ENCODE measurements at places on chromosomes 4 and X.

DNA sequence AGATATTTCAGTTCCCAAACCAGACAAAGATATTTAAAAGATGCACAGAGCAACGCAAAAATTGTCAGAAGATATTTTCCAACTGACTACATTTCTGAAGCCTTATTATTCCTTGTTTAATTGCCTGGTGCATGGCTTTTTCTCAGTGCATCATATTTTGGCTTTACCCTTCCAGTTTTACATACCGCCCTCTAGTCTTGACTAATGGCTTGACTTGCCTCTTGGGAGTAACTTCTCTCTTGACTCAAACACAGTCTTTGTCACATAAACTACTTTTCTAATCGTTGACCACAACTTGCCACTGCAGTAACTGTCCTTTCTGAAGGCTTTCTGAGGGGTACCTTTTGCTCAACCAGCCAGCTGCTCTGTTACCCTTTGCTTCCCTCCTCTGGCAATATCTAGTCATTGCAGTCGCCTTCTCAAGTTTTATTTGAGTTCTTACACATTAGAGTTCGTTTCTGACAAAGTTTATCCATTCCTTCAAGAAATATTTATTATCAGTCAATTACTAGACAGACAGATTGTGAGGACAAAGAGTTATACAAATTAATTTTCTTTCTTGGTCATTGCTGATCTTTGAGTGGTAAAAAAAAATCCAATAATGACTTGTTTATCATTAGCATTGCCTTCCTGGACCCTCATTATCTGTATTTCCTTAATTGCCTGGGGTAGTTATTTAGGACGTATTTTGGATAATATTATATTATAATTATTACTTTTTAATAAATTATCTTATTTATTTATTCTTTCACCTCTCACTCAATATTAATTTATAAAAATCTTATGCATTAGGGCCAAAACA is 506.9 kb upstream of the PCDH10 start:
- no peak for DNase-seq

- DNase-seq, result no peak
Measured at GRCh38 chr4:88130544-88131305, 27.7 kb downstream of the ABCG2 start.

- DNase-seq, result no peak
Measured at GRCh38 chr4:5609306-5610007, 98.9 kb downstream of the EVC2 start.

DNA sequence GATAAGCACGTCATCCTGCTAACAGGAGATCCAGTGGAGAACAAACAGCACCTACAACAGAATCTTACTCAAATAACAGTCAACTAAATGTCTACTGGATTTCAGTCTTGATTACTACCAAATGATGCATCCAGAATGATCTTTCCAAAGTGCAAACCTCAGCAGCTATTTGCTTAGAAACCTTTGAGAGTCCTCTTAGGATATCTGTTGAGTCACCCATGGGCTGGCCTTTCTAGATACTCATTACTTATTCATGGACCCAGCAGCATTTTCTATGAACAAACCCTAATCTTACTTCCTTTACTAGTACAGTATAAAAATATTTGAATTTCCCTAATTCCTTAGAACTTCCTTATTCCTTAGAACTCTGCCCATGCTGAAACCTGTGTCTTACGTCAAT is 118.5 kb upstream of the PABPC4L start:
- no peak for DNase-seq

DNA sequence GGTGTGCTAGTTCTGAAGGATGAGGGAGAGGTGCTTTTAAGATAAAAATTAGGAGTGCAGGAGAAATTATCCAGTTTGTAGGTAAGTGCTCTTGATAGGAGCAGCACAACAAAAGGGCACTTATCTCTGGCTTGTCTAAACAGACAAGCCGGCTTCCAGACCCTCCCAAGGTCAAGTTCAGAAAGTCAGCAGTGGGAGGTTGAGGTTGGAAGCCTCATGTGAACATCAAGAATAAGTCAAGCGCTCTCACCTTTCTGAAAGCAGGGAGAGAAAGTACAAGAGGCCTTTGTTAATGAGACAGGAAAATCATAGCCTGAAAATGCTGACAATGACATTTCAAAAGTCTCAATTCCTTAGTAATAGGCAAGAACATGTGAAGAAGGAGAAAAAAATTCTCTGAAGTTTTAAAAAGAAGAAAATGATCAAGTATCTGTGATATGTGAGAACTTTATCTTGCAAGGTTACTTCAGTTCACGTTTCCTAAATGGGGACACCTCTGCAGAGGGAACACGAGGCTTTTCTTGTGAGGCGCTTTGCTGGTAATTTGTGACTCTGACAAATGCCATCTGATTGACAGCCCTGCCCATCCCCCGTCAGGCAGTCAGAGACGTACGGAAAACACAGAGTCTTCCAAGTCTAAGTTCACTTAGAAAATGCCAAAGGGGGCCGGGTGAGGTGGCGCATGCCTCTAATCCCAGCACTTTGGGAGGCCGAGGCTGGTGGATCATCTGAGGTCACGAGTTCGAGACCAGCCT is 62.2 kb downstream of the TIGD2 start:
- no peak for DNase-seq

DNA sequence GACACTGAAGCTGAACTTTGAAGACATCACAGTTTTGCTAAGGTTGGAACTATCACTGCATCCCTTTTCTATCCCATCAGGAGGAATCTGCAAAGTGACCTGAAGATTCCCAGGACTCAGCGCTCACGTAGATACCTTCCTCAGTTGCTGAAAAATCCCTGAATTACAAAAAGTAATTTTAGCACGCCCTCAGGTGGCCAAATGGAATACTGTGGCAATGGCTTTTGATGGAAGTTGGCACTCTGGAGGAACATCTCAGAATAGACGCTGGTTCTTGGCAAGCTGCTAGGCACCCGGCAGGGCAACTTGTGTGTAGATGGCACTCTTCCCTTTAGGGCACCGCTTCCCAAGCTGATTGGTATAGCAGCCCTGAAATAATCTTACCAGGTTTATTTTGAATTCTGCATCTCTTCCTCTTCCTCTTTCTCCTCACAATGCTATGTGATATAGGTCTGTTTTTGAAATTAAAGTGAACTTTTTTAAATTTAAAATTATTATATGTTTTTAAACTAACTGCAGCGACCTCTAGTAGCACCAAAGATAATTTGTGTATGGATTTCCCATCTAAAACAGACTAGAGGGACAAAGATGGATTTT is 16.3 kb upstream of the ESX1 start:
- no peak for DNase-seq

GRCh38 chr4:174520660-174521059 is 1.6 kb downstream of the HPGD start:
- no peak for DNase-seq

- no peak for DNase-seq
Measured at GRCh38 chrX:47175588-47175980, 18.0 kb upstream of the UBA1 start.

- DNase-seq, result no peak
Measured at GRCh38 chr4:67020438-67020797, 524.9 kb downstream of the CENPC start.

- no peak for DNase-seq
Measured at GRCh38 chr4:38529189-38530115, 134.5 kb upstream of the KLF3 start.

DNA sequence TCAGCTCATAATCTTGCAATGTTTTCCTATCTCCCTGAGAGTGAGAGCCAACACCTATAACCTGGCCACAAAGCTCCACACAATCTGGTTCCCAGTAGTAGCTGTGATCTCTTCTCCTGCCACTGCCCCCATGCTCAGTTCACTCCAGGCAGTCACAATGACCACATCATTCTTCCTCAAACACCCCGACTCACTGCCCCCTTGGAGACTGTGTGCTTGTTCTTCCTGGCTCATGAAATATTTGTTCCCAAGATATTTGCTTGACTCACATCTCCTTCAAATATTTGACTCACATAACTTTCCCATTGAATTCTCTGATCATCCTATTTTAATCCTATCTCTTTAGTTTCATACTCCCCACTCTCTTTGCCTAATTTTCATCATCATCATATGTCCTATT is 173.7 kb downstream of the AREG start:
- DNase-seq, result no peak

DNA sequence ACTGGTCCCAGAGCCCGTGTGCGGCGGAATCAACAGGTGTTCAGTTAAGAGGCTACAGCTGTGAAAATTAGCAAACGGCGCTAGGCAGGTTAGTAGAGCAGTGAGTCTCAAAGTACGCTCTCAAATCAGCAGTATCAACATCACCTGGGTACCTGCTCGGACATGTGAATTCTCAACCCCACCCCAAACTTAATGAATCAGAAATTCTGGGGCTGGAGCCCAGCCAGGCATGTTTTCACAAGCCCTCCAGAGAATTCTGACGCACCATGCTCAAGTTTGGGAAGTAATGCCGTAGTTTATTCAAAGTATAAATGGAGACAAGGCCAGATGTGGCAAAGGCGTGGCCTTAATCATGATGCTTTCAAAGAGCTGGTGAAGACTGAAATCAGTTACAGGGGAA is 58.2 kb upstream of the PTCHD1 start:
- DNase-seq, result no peak

DNA sequence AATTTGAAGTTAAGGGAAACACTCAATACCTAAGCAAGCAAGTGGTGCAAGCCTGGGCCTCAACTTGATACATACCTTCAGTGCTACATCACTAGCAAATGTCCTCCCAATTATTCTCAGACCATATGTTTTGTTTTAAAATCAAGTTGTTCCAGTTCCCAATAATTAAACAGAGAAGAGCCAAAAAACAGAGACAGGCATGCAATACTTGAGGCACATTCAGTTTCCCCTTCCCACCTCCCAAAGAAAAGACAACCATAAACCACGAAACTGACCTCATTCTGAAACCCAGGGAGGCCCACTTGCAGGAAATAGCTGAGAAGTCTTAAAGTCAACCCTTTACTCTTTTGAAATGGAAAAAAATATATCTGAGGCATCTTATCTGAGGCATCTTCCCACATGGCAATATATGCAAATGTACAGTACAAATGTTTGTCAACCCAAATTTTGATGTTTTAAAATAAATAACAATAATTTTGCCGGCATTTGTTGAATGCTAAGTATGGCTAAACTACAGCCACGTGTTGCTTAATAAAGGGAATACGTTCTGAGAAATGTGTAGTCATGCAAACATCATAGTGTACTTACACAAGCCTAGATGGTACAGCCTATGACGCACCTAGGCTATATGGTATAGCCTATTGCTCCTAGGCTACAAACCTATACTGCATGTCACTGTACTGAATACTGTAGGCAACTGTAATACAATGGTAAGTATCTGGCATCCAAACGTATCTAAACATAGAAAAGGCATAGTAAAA is 147.5 kb downstream of the TSPAN5 start:
- DNase-seq, result no peak

DNA sequence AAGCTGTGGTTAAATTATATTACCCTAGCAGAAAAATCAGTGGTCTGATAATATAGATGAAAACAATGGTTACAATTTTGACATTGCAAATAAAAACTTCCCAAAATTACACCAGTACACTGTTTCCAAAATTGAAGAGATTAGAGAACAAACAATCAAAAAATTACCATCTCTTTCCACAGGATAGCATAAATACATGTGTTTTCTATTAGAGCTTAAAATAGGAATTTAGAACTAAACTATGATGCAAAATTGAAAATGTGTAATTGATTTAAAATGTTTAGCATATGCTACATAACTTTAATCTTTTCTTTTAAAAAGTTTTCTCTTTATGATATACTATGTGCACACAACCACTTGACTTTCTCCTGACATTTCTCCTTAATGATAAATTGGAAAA is 6.7 kb downstream of the EDNRA start:
- no peak for DNase-seq

DNA sequence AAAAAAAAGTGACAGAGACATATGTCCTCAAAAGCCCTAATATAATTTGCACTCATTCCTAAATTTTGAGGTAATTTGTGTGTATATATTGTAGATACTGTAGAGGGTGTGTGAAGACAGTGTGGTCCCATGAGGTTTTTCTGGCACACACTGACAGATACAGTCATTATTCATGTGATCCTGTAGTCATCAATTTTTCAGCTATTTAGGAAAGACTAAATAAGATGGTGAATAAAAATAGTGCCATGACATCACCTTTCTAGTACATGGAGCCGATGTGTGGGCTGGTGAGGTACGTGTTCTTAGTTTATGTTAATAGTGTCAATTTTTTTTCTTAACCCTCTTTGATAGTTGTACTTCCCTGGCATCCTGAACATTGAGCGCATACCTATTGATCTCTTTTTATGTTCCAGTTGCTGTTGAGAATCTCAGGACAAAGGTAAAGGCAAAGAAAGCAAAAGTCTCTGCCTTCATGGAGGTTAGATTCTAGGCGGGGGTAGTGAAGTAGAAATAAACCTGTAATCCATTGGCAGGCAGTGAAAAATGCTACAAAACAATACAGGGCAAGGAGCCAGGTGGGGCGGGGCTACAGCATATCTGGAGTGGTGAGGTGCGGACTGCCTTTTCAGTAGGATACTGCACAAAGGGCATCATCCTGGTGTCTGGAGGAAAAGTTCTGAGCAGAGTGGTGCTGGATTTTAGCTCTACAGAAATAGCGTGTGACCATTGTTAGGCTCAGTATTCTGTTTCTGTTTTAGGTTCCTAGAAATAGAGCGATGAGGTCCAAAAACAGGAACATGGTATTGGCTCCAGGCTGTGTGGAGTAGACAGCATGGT is 93.8 kb downstream of the ARHGAP10 start:
- no peak for DNase-seq

DNA sequence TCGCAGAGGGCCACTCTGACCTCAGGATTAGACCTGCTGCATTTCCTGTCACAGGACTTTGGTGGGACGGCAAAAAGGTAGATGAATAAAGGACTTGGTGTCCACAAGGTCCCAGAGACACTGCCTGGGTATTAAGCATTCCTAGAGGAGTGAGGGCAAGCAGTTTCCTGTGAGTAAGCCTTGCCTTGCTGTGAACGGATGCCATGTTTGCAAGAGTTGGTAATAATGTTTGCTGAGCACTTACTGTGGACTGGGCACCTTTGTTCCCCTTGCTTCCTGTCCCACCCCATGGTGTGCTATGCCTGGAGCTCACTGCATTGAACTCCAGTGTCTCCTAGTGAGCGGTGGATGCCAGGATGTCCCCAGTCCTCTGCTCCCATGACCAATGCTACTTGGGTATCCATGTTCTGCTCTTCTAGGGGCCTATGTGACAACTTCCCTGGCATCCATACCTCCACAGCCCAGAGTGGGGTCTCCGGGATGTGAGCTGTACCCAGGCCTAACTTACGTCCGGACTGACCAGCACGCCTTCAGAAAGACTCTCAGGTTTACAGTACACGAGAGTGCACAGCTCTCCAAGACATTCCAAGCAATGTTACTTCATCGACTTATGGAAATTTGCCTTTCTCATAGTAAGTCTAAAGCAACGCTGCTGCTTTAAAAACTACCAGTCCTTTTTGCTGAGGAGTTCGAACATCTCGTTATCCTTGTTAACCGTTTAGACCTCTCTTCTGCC is 95.5 kb upstream of the MSX1 start:
- DNase-seq, result no peak

Data from activated T-cell treated with anti-CD3 and anti-CD28 coated beads for 1 hour (primary cell).